ENCODE measurements at places on chromosomes 11 and 22.
A peak's percentile ranks its signal among the peaks of the same experiment; 100 is the strongest.

GRCh38 chr22:41411021-41411851, 29.5 kb downstream of the TEF start:
- no peak for DNase-seq

DNA sequence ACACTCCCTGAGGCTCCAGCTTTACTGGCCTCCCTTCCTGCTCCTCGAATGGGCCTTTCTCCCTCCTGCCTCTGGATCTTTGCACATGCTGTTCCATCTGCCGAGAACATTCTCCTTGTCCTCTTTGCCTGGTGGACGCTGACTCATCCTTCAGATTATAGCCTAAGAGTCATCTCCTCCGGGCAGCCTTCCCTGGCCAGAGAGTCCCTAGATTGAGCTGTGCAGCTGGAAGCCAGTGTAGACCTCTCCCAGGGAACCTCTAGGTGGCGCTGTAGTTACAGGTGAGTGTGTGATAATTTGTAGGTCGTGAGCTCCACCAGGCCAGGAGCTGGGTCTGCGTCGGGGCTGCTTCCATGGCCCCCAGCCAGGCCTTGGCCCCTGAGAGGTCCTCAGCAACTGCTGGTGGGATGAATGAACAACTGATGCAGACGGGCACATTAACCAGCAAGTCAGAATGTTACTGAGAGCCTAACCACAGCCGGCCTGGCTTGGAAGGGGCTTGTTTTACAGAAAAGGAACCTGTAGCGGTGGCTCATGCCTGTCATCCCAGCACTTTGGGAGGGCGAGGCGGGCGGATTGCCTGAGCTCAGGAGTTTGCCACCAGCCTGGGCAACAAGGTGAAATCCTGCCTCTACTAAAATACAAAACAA, 8.7 kb downstream of the PNPLA5 start:
- DNase-seq, result peak; percentile 4

DNA sequence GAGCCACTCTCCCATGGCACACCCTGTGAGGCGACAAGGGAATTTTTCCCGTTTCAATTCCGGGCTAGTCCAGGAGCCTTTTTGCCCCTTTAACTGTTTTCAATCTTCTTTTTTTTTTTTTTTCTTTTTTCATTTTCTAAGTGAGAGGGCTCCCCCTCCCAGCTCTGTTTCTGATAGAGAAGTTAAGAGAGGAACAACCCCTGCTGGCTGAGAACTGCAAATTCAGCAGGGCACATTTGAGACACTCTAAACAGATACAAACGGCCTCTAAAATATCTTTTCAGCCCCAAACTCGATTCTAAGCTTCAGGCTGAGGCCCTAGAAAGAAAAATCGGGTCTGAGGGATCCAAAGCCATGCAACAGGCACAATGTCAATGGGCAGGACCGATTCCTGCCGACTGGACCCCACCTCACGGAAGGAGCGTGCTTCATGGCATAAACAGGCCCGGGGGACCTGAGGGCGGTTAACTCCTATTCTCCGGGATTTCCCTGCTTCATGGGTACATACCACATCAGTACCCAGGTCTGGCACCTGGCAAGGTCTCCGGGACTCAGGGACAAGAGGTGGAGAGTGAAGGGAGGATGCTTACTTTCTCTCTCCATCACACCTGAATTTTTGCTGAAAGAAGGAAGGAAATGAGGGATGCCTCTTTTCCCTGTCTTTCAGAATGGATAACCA, 627.5 kb downstream of the BUD13 start:
- no peak for DNase-seq

DNA sequence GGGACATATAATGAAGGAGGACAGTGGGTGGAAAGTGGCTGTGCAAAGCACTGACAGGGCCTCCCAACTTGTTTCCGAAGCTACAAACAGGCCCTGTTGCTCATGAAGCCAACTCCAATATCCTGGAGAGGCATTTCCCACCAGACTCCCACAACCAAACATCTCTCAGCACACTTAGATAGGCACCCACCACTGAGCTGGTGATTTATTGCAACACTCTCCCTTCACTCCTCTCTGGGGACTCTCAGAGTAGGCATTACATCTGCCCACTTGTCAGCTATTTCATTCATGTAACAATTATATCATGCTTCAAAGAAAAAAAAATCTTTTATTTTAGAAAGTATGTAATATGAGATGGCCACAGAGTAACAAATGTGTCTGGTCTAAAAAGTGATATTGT, 32.1 kb upstream of the PPP2R1B start:
- no peak for DNase-seq

- no peak for DNase-seq
These were observed 79.3 kb downstream of the DSCAML1 start for GRCh38 chr11:117717485-117718314.

DNA sequence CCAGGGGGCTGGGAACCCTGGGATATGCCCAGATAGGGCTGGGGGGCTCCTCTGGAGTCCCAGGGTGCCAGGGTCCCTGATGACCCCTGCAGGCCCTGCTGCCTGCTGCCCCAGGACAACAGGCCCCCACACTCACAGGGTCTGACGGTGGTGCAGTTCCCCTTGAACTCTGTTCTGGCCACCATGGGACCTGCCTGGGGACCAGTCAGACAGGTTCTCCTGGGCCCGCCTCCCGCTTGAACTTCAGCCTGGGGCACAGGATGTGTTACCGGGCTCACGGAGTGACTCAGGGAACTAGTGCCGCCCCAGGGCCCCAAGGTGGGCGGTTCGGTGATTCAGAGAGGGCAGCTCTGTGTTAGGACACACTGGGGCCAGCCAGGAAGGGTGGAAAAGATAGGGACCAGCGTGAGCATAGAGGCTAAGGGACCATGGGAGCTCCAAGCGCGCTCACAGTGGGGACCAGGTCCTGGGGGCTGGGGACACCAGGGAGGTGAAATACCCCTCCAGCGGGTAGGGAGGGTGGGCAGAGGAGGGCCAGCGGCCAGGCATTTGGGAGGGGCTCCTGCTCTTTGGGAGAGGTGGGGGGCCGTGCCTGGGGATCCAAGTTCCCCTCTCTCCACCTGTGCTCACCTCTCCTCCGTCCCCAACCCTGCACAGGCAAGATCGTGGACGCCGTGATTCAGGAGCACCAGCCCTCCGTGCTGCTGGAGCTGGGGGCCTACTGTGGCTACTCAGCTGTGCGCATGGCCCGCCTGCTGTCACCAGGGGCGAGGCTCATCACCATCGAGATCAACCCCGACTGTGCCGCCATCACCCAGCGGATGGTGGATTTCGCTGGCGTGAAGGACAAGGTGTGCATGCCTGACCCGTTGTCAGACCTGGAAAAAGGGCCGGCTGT, 21.5 kb upstream of the TXNRD2 start:
- DNase-seq, result no peak

DNA sequence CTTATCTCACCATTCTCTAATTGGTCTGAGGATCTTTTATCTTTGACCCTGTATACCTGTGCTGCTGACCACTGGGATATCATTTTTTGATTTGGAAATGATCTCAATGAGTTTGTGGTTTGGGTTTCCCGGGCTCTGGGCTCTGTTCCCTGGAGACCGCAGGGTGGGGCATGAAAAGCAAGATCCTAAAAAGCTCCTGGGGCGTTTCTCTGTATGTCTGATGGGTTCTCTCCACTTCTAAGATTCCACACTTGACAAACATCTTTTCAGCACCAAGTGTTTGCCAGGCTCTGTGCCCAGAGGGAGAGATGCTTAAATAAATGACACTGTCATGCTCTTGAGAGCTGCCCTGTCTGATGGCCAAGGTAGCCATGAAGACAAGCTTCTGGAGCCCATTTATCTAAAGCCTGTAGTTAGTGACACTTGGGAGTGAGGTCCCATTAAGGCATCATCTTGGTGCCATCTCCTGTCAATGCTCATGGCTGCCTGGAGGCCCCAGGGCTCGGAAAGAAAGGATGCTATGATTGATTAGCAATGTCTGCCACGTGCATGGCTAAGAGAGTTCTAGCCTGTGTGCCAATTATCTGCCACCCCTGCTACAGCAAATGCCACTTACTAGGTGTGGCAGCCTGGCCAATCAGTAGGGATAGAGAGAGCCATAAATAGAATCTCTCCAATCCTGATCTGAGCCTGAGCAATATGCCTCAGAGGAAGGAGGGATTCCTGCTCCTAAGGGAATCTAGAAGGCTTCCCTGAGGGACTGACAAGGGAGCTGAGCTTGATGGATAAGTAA, 531.6 kb downstream of the MN1 start:
- no peak for DNase-seq

DNA sequence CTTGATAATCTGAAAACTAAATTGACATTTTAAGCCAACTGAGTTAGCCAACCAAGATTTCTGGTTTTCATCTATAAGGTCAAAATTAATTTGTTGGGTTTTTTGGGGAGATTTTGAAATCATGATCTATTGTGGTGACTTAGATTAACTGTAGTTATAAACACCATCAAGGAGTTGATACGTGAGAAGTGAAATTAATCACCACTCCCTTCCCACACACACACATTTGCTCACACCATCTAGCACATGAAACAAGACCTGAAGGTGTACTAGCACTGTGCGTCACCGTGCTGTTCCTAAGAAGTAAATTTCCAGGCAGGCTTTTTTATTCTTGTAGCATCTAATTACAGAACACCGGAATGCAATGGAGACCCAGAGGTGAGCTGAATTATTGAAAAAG, 2.1 kb downstream of the OR5B21 start:
- DNase-seq, result no peak

GRCh38 chr11:78660471-78660870, 85.8 kb upstream of the NARS2 start:
- no peak for DNase-seq

DNA sequence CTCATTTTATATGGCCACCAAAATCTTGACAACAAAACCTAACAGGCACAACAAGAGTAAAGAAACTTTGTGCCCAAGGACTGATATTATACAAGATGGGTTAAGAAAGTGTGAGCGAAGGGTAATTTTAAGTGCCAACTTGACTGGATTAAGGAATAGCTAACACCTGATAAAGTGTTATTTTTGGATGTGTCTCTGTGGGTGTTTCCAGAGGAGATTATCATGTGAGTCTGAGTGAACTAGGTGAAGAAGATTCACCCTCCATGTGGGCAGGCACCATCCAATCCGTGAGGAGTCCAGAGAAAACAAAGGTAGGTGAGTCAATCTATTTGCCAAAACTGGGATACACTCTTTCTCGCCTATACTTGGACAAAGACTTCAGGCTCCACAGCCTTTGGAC, 461.6 kb downstream of the ETS1 start:
- no peak for DNase-seq

GRCh38 chr22:44497218-44497904, 672 bp downstream of the RTL6 start:
- DNase-seq, result no peak

- peak; percentile 45 for DNase-seq
These were observed 11.3 kb upstream of the GDPD5 start for GRCh38 chr11:75536786-75537641.

DNA sequence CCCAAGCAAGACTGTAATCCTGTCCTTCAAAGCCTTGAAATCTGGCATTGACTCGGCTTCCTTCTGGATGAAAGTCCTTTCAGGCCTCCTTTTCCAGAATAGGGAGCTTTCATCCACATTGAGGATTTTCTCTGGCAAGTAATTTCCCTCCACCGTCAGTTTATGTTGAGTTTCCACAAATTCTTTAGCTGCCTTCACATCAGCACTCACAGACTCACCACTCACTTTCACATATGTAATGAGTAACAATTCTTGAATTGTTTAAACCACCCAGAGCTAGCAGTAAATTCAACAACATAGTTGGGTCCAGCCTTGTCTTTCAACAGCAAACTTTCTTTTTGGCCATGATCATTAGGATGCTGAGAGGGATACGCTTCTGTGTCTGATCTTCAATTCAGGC, 84.3 kb upstream of the PRDM11 start:
- no peak for DNase-seq

- no peak for DNase-seq
These were observed 120.5 kb downstream of the HIPK3 start for GRCh38 chr11:33377412-33378370.

- no peak for DNase-seq
These were observed 2.6 kb upstream of the OR51B6 start for GRCh38 chr11:5348551-5349194.

GRCh38 chr11:83033972-83034672, 37.6 kb downstream of the RAB30 start:
- no peak for DNase-seq

DNA sequence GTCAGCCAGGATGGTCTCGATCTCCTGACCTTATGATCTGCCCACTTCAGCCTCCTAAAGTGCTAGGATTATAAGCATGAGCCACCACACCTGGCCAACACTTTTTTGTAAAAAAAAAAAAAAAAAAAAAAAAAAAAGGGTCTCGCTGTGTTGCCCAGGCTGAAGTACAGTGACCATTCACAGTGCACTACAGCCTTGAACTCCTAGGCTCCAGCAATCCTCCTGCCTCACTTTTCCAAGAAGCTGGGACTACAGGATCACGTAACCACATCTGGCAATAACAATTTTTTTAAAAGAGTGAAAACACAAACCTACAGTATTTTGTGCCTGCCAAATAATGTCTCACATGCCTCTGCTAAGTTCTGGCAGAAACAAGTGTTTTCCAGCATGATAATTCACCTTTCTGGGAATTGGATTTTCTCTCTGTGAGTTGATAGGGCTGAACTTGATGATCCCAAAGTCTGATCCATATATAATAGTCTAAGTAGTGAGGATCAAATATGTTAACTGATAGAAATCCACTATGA, 30.6 kb downstream of the ADORA2A start:
- DNase-seq, result no peak

- no peak for DNase-seq
These were observed 197.8 kb downstream of the MAML2 start for GRCh38 chr11:96145163-96145585.

DNA sequence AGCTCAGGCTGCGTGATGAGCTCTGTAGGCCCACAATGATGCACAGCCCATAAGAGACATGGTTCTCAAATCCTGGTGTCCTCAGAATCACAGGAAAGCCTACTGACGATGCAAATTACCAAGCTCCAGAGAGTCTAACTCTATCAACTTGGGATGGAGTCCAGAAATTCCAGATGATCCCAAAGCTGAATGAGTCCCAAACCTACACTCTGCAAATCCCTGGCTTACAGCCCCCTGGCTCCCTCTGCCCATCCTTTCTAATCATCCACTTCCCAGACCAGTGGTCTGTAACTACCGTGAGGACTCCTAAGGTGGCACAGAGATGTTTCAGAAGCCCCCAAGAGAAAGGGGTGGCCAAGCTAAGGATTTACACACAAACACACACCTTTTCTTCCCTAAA, 13.5 kb downstream of the ARFGAP2 start:
- DNase-seq, result no peak
